Endothelial cell (in vitro differentiated cells): ENCODE measurements at places on chromosomes 3 and 15. TPM values are rescaled to one million over a fixed set of nuclear protein-coding genes. Genes with fewer than 3 reads are reported as not detected.
A peak's percentile ranks its signal among the peaks of the same experiment; 100 is the strongest.

SPSB4 gene
- total RNA-seq = 1.2 TPM

TRIM42 gene
- not detected for total RNA-seq

IMPDH2 gene
- 111 TPM for total RNA-seq

KY gene
- total RNA-seq = not detected

SATB1 gene
- total RNA-seq = 28.2 TPM

GOLGA6L4 gene
- 8.3 TPM for total RNA-seq

CD276 gene
- 552 TPM for total RNA-seq

- no peak overlapping the region for H3K4me3 ChIP-seq
- H3K36me3 ChIP-seq = no peaks in the 10 kb centered on the region
- H3K27ac ChIP-seq = no peak overlapping the region
- no peaks in the 10 kb centered on the region for H3K27me3 ChIP-seq
- no peaks in the 10 kb centered on the region for H3K4me1 ChIP-seq
Observed at GRCh38 chr3:141699324-141699723, 38.8 kb upstream of the RNF7 start.

DNA sequence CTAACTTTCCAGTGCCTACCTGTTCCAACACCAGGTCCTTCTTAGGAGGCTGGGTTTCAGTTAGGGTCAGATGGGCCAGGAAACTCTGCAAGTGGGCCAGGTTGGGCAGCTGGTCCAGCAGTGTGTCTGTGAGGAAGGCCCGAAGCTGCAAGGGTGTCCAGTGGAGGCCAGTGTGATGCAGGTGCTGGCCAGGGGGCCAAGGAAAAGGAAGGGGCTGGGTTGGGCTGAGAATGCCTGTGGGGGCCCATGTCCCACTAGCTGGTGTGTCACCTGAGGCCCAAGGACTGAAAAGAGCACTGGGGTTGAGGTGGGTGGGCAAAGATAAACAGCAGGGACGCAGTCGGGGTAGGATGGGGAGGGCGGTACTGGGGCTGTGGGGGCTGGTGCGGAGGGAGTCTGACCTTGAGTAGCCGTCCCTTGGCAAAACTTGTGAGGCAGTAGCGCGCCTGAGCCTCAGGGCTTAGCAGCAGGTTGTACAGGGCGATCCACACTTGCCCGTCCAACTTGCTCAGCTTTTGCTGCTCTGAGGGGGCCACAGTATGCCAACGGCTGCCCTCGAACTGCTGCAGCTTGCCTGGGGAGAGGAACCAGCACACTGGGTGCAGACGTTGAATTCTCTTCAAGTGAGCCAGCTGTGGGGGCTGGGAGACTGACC is 1.5 kb upstream of the RASSF1 start:
- H3K36me3 ChIP-seq = peaks cover 10% of the 10 kb centered on the region
- H3K4me3 ChIP-seq = no peak overlapping the region
- no peak for DNase-seq
- H3K27ac ChIP-seq = no peak overlapping the region

GRCh38 chr3:64150623-64151207 is 74.6 kb downstream of the PRICKLE2 start:
- H3K4me3 ChIP-seq = no peak overlapping the region
- H3K27me3 ChIP-seq = peaks cover 5% of the 10 kb centered on the region
- peaks cover 22% of the 10 kb centered on the region for H3K36me3 ChIP-seq
- H3K27ac ChIP-seq = no peak overlapping the region

GRCh38 chr3:152268555-152269055 is at the start of gene MBNL1:
Gene MBNL1 (plus strand): TSS chr3:152268929. CDS start chr3:152300194, 31,265 bp downstream.
- H3K4me1 ChIP-seq = peaks cover 36% of the 10 kb centered on the region
- H3K4me3 ChIP-seq = peak within 1 kb of the TSS; percentile 99
- H3K36me3 ChIP-seq = no peaks in the 10 kb centered on the region

DNA sequence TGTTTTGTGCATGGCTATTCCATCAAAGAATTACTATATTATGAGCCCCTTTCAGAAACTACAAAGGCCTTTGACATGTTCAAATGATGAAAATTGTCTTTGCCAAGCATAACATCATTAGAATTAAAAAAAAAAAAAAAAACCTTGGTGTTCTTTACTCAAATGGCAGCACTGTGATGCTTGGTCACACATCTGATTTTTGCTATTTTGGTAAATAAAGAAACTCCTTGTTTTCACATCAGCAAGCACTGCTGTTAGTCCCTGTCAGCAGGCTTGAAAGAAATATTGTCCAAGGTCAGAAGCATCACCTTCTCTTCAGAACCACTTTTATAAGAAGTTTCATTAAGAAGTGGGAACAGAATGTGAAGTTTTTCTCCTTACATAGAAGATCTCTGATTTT is 537.3 kb downstream of the MFSD1 start:
- H3K27ac ChIP-seq = no peak overlapping the region
- H3K36me3 ChIP-seq = no peaks in the 10 kb centered on the region
- no peak overlapping the region for H3K4me3 ChIP-seq
- no peaks in the 10 kb centered on the region for H3K4me1 ChIP-seq

DNA sequence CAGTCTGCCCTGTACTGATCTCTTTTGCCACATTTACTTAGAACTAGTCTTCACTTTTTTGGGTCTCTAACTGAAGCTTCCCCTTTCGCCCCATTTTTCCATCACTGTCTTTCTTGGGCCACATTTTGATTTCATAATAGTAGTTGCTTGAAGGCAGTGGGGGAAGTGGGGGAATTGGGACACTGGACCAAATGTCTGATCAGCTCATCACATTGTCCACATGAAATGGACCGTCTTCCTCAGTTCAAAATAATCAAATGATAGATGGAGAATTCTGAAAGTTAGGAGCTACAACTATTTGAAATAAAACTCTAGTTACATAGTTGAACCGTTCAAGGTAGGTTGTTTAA is 747 bp downstream of the PDCD6IP start:
- no peak for DNase-seq
- H3K36me3 ChIP-seq = peaks cover 32% of the 10 kb centered on the region
- H3K4me1 ChIP-seq = peaks cover 33% of the 10 kb centered on the region
- H3K27me3 ChIP-seq = peaks cover 11% of the 10 kb centered on the region
- H3K4me3 ChIP-seq = peak overlapping the region; percentile 98

- DNase-seq = no peak
- H3K4me3 ChIP-seq = no peak overlapping the region
- H3K27me3 ChIP-seq = no peaks in the 10 kb centered on the region
Observed at GRCh38 chr15:60616147-60616546, 137.2 kb upstream of the ICE2 start.

- peak; percentile 40 for DNase-seq
- no peaks in the 10 kb centered on the region for H3K4me1 ChIP-seq
- H3K4me3 ChIP-seq = no peak overlapping the region
- peaks cover 1% of the 10 kb centered on the region for H3K27me3 ChIP-seq
- no peak overlapping the region for H3K27ac ChIP-seq
Observed at GRCh38 chr3:108489776-108490175, 20.6 kb downstream of the MYH15 start.

DNA sequence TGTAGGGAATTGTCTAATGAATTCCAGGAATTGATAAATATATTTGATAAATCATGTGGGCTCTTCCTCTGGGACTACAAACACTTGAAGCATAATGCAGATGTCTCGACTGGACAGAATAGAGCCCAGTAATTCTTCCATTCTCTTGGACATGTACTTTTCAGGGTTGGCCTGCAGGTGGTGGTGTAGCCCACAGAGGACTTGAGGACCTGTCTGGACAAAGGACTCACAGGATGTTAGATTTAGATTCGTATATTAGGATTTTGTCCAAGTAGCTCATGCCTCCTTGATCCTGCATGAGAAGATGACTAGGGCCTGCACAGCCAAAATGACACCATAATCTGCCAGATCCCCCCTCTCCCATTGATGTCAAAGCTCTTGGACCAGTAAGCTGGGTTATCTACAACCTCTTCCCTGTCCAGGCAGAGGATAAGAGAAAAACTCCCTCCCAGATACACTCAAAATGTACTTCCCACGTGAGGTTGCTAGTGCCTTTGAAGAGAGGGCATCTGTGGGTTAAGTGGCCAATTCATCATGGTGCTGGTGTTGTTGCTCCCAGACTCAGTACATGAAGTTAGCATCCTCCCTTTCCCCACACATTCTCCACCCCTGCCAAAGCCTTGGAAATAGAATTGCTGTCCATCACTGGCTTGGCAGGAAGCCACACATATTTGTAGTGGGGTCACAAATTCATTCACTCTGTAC is 88.6 kb upstream of the ZNF280D start:
- no peak overlapping the region for H3K4me3 ChIP-seq
- peaks cover 2% of the 10 kb centered on the region for H3K27me3 ChIP-seq
- no peak overlapping the region for H3K27ac ChIP-seq
- no peaks in the 10 kb centered on the region for H3K36me3 ChIP-seq
- peak; percentile 58 for DNase-seq

DNA sequence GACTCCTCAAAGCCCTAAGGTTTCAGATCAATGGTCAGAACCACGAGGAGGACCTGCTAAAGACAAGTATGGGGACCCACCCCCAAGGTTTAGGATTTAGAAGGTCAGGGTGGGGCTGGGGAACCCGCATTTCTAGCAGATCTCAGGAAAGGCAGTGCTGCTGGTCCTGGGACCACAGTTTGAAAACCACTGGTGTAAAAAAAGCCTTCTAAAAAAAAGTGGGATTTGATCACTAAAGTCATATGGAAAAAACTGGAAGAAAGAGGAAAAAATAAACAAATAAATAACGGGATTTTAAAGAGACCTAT is 832 bp downstream of the SLC41A3 start:
- peak overlapping the region; percentile 94 for H3K4me3 ChIP-seq
- peaks cover 3% of the 10 kb centered on the region for H3K36me3 ChIP-seq
- DNase-seq = no peak
- H3K27ac ChIP-seq = peak overlapping the region; percentile 54
- H3K27me3 ChIP-seq = peaks cover 2% of the 10 kb centered on the region

DNA sequence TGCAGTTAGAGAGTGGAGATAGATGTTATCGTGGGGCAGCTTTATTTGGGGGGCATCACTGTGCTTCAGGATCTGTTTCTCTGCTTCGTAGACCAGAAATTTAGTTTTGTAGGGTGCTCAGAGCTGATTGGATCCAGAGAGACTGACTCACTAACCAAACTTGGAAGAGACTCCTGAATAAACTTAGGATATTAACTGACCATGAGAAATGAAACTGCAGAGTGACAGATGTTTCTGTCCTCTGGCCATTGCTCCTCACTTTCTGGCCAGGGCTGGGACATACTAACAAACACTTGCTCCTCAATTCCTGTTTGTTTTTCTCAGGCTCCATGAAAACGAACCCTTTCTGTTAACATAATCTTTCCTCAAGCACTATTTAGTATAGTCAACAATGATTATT is 4.3 kb downstream of the ZNF592 start:
- no peak overlapping the region for H3K4me3 ChIP-seq
- H3K27me3 ChIP-seq = peaks cover 6% of the 10 kb centered on the region
- no peak overlapping the region for H3K27ac ChIP-seq
- no peak for DNase-seq

GRCh38 chr15:65246026-65246714 is 34.9 kb upstream of the CILP start:
- no peak overlapping the region for H3K4me3 ChIP-seq
- H3K4me1 ChIP-seq = no peaks in the 10 kb centered on the region
- H3K27ac ChIP-seq = no peak overlapping the region
- H3K27me3 ChIP-seq = peaks cover 3% of the 10 kb centered on the region
- H3K36me3 ChIP-seq = peaks cover 4% of the 10 kb centered on the region

DNA sequence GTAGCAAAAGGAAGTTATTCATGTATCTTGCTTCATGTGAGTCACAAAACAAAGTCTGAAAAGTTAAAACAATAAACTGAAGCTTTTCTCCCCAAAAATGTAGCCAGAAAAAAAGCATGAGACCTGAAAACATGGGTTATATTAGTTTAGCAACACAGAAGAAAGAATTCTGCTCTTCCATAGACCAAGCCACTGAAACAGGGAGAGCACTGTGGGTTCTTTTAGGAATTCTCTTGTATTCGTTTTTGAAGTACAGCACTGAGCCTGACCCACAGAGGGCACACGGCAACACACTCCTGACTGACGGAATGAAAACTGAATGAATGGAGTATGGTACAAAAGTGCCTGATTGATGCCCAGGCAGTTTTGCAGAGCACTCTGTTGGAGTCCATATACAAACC is 66.6 kb downstream of the TM4SF4 start:
- H3K27me3 ChIP-seq = peaks cover 18% of the 10 kb centered on the region
- H3K36me3 ChIP-seq = peaks cover 32% of the 10 kb centered on the region
- peaks cover 51% of the 10 kb centered on the region for H3K4me1 ChIP-seq
- H3K27ac ChIP-seq = peak overlapping the region; percentile 58
- peak overlapping the region; percentile 52 for H3K4me3 ChIP-seq
- DNase-seq = no peak
